Stimulated activated CD4-positive, alpha-beta T cell treated with anti-CD3 and anti-CD28 coated beads, Interleukin-4, amount 100 ng/mL, for 48 hours (primary cell): ENCODE measurements at places on chromosomes 13 and 19.

DNA sequence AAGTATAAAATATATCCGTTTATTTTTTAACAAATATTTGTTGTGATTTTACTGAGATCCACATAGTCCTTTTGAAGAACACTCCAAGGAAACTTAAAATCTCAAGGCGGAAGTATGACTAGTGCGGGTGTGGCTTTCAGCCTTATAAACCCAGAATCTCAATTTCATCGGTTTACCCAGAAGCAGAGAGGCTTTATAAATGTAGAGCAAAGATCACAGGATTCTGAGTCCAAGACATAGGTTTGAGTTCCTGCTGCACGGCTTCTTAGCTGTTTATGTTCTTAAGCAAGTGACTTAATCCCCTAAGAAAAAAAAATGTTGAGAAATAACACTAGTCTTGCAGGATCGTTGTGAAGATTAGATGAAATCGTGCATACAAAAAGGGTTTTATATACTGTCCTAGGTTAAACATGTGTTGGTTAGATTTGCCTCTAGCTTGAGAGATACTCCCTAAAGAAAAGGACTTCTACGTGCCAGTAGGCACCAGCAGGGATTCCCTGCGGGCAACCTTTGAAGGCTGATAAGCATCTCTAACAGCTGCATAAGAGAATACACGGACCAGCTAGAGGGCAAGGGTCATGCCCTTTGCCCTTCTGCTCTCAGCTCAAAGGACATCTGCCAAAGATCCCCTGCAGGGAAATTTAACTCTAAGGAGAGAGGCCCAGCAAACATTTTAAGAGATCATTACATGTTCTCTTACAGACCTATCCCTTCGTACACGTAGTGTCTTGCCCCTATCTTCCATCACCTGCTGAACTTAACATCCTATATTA, 130.4 kb upstream of the MIR17HG start:
- no peak for DNase-seq

DNA sequence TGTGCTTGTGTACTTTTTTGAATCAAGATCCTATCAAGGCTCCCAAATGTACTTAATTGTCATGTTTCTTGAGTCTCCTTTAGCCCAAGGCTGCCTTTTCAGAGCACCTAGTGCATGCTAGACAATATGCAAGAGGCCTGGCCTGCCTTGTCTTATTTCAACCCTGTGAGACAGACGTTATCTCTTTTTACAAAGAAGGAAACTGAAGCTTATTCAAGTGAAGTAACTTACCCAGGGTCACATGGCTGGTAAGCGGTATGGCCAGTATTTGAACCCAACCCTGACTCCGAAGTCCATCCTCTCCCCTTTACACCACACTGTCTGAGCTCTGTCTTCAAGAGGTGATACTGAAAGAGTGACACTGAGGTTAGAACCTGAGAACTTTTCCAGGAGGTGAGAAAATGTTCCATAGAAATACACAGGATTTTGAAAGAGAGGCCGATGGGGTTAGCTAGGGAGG, 505.1 kb downstream of the FOXO1 start:
- no peak for DNase-seq

GRCh38 chr19:51333836-51334460, 8.0 kb downstream of the VSIG10L start:
- DNase-seq = no peak

- DNase-seq = no peak
Measured at GRCh38 chr19:29702161-29702962, 12.7 kb downstream of the C19orf12 start.

- no peak for DNase-seq
Measured at GRCh38 chr19:41411968-41412265, 14.3 kb downstream of the BCKDHA start.

- DNase-seq = no peak
Measured at GRCh38 chr13:22024381-22024994, 353.6 kb downstream of the FGF9 start.

DNA sequence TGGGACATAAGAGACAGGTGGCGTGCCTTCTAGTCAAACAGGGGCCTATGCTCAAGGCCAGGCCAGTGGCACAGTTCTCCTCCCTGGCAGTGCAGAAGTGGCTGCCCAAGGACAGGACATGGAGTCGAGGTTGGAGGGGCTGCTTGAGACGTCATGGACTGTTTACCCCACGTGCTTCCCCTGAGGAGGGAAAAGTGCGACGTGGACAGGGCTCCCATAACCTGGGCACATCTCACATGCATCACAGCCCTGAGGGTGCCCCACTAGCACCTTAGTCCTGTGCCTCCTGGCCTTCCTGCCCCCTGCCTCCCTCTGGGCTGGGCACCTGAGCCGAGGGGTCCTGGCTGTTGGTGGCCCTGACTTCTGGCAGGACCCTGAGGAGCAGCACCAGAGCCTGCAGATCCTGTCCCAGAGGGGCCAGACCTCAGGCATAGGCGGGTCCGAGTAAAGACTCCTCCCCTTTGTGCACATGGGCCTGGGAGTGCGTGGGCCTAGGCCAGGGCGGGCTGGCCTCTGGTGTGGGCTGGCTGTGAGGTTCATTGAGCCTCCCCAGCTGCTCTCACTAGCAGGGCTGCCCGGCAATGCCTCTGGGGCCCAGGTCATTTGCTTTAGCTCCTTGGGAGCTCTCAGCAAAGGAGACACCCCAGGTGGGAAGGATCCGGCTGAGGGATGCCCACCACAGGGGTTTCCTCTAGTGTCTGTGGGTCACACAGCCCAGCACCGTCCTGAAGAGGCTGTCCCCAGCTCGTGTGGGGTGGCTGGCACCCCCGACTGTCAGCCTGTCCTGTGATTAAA, 65.7 kb downstream of the CEBPG start:
- DNase-seq = no peak

GRCh38 chr13:76286178-76286577, 600.0 kb downstream of the KCTD12 start:
- DNase-seq = no peak

DNA sequence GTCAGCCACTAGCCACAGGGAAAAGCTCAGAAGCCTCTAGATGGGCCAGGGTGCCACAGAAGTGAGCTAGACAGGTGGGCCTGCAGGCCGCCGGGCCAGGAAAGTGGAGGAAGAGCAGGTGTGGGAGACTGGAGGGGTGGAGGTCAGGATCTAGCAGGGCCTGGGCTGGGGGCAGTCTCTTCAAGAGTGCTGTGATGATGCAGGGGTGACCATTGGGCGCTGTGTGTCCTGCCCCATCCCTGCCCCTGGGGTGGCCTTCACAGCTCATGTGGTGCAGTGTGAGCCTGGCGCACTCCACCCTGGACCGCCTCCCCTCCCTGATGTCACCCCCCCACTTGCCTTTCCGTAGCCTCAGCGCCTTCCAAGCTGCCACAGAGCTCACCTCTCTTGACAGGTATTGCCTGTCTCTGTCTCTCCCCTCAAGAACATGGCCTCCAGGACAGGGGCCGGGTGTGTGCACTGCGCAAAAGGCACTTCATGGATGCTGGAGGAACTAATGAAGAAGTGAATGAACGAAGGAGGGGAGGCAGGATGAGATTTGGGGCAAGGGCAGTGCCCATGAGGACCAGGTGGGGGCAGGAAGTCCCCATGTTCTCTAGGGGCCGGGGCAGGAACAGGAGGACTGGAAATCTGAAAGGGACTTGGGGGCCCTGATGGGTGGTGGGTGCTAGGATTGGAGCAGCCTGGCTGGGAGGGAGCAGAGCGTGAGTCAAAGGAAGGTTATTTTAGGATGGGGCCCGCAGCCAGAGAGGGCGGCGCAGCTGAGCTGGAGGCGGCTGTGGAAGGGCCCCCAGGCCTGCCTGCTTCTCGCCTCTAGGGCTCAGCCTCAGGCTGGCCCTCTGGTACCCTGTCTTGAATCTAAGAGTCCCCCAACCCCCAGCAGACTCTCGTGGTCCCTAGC, 6.6 kb downstream of the SSBP4 start:
- DNase-seq = no peak

DNA sequence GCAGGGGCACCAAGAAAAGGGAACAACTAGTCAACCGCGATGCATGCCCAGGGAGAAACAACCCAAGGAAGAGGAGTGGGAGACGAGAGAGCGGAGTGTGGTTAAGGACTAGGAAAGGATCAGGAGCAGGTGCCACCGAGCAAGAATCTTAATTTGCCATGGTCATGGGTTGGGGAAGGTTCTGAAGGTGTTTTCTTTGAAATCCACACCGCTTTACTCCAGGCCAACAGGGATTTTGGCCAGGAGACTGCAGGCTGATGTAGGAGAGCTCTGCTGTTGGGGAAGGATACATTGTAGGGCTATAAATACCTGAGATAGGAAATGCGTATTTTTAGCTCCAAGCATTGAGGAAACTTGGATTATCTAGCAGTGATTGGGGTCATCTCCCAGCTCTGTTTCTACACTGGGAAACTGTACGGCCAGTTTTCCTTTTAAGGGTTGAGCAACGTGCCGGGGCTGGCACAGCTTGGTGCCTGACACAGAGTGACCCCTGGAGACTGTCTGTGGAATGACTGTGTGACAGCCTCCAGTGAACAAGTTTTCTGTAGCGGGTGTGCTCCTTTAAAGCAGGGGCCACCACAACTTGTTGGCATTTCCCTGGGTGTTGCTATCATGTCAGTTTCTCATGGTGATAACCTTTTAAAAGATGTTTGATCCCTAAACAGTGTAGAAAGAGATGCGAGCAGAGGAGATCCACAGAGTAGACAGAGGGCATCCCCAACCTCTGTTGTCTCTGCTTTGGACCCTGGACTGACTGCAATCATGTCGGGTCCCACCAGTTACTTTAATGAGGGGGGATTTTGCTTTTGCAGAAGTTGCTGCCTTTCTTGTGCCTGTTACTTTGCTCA, 34.3 kb downstream of the ZNF536 start:
- no peak for DNase-seq

DNA sequence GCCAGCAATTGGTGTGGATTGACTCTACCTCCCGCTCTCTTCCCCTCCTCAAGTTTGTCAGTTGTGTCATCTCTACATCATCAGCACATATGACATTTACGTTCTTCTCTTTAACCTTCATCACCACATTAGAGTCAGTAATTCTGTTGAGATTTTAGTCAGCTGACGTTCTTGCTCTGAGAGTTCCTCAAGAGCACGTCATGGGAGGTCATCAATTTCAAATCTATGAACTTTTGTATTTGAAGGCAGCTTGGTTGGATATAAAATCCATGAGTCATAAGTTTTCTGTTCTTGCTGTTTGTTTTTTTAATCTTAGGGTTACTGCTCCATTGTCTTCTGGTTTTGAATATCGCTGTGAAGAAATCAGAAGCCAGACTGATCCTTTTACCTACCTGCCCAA, 21.8 kb upstream of the ARGLU1 start:
- DNase-seq = no peak

DNA sequence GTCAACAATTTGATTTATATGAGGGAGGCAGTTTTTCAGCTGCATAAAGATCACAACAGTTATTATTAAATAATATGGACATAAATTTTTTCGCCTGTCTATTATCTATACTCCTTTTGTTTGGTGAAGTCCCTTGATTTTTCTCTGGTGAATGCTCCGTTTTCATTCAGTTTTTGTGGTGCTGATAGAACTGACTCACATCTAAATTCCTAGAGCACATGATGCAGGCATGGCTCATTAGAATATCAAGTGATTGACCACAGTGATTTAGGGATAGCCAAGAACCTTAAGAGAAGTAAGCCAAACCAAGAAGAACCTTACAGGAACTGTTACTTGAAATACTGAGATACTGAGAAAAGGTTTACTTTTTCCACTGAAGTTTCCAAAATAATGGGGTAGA, 208.9 kb downstream of the PRR20E start:
- DNase-seq = no peak

GRCh38 chr13:78602561-78603239, 652 bp downstream of the POU4F1 start:
- DNase-seq = no peak

DNA sequence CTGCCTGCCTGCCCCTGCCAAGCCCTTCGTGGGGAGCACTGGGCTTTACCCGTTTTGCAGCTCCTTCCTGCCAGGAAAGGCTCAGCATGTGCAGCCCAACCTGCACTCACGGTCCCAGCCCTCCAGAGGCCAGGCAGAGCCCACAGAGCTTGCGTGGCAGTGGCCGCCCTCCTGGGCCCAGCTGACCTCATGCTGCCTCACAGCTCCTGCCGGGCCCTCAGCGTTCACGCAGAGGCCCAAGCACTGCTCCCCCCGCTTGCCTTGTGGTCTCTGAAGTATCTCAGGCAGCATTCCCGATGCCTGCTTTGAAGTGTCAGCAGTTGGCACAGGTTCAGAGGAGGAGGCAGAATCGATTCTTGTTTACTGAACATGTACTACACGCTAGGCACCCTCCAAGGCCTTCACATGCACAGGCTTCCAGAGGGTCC, 32.5 kb downstream of the CAPN12 start:
- no peak for DNase-seq

DNA sequence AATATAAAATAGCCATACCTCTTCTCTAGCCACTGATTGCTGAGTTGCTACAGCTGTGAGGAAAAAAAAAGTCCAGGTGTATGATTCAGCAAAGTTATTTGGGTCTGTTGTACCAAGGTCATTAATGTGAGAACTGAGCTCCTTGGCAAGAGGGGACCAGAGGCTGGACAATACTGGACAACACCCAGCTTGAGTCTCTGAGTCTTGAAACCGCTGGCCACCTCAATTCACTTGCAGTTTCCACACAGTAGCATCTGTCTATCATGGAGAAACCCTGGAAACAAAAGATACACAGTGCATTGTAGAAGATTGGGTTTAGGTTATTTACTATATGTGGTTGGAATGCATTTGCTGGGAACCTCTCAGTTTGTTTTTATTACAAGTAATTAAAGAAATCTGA, 60.4 kb downstream of the WDFY2 start:
- no peak for DNase-seq

GRCh38 chr13:113553511-113554332, 30.8 kb upstream of the TFDP1 start:
- DNase-seq = no peak

- DNase-seq = no peak
Measured at GRCh38 chr13:25286308-25286968, 850 bp downstream of the MTMR6 start.
